Stimulated activated CD4-positive, alpha-beta T cell treated with anti-CD3 and anti-CD28 coated beads, Interleukin-12 subunit alpha, Interleukin-12 subunit beta, amount 100 ng/mL, for 4 hours (primary cell): ENCODE measurements at places on chromosomes 12 and 14.

- no peak for DNase-seq
Measured at GRCh38 chr14:44970907-44971306, 8.9 kb downstream of the TOGARAM1 start.

- DNase-seq: no peak
Measured at GRCh38 chr12:131574395-131574771, 136.5 kb upstream of the SFSWAP start.

- peak; percentile 16 for DNase-seq
Measured at GRCh38 chr12:69059465-69060457, 126.8 kb upstream of the CPM start.

- DNase-seq: no peak
Measured at GRCh38 chr12:111602348-111602747, 3.2 kb upstream of the ATXN2 start.
